ENCODE measurements at places on chromosomes 6 and 20.

DNA sequence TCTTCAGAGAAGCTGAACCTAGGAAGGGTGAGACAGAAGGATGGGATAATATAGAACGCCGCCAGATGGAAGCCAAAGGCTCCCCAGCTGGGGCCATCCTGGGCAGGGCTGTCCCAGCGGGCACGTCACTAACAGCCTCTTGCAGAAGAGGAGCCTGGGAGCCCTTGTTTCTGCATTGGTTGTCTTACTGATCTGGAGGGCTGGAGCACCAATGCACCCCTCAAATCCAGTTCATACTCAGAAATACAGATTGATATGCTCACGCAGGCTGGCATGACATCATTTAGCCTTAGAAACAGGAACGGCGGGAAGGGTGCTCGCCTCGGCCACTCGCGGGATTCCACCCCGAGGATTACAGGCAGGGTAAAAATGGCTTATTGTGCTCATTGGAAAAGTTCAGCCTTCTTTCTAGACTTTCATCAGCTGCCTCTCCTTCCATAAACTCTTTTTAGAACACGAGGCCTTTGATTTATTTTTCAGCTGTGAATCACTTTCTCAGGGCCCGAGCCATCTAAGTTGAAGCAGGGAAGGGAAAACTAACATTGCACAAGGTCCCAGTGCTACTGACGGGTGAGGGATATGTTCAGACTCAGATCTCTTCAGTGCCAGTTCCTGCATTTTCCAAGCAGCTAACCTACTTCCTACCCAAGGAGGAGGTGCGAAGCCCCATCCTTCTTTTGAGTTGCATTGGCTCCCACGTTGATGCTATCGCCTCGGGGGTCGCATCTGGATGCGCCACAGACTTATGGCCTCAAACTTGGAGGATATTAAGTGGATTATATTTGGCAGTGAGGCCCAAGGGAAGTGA is 82.3 kb downstream of the GMPR start:
- peak; percentile 88 for DNase-seq

DNA sequence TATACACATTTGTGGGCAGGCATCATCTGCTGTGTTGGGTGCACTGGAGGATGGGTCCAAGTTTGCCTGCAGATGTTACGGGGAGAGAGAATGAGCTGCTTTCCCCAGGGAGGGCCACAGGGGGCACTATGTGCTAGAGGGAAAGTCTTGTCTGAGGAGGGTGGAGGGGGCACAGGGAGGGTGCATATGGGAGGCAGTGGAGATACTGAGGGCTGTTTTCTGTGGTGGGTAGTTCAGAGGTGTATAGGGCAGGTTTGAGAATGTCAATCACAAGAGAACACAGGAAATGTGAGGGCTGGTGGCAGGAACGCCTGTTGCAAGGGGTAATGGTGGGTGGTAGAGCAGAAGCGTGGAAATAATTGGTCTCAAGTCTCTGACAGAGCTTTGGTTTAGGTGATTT is 7.7 kb upstream of the PTPRA start:
- no peak for DNase-seq

DNA sequence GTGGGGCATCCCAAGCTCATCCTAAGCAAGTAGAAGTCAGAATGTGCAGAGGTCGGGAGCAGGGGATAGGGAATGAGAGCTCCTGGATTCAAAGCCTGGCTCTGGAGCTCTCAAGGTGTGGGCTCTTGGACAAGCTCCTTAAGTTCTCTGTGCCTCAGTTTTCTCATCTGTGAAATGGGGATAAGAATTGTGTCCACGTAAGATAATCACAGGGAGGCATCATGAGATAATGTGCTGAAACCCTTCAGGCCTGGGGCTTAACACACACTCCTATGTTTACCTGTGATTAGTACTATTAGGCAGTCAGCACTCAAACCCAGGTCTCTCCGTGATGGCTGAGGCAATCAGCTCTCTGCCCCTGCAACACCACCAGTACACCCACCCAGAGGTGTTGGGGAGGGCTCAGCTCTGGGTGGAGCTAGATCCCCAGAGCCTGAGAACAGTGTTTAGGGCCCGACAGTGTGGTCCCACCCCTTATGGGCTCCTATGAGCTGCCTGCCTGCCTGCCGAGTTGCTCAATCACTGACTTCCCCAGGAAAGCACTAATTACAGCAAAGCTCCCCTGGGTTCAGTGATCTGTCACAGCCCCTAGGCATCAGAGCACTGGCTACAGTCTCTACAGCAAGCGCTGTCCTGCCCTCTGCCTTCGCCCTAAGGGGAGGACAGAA is 6.3 kb upstream of the SIRPA start:
- no peak for DNase-seq

DNA sequence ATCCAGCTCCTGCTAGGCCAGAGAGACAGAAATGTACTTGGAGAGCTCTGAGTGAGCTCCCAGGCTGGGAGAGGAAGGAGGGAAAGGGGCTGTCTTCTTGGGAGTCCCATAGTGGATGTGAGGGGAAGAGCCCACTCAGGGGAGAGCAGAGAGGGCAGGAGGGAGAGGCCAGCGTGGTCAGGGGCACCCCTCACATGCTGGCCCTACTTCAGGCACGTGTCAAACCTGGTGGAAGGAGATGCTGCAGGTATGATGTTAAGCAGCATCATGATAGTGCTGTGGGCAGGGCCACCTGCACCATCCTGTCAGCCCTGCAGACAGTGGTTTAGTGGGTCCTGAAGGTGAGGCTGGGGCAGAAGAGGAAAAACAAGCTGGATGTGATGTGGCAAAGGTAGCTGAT is 265.4 kb upstream of the RNF24 start:
- no peak for DNase-seq

GRCh38 chr6:118122801-118123200 is 215.7 kb downstream of the SLC35F1 start:
- no peak for DNase-seq

DNA sequence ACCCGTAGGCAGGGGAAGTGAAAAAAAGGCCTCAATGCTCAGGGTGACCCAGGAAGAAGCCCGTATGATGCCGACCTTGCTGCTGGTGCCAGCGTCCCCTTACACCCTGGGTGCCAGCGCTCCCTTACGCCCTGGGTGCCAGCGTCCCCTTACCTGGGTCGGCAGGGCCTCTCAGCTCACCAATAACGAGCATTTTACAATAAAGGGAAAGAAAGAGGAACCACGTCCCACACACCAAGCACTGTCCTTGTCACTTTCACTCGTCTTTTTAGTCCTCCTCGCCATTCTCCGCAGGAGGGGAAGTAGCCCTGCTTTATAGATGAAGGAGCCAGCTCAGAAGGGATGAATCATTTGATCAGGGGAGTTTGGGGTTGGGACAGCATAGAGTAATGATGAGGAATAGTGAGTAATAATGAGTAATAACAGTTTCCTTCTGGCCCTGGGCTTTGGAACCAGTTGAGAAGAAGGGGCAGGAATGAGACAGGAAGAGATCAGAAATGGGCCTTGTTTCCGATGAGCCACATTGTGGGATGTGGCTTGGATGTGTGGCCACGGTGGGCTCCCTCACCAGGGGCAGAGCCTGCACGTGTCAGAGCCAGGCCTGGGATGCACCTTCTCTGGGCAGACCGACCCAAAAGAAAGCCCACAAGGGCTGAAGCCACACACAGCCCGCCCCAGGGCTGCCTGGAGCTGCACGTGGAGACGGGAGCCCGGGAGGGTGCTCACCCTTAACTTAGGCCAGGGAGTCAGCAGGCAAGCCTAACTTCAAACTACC is 75.7 kb downstream of the SYNJ2 start:
- no peak for DNase-seq

- DNase-seq: no peak
Measured at GRCh38 chr6:108637963-108638362, 77.2 kb downstream of the FOXO3 start.

DNA sequence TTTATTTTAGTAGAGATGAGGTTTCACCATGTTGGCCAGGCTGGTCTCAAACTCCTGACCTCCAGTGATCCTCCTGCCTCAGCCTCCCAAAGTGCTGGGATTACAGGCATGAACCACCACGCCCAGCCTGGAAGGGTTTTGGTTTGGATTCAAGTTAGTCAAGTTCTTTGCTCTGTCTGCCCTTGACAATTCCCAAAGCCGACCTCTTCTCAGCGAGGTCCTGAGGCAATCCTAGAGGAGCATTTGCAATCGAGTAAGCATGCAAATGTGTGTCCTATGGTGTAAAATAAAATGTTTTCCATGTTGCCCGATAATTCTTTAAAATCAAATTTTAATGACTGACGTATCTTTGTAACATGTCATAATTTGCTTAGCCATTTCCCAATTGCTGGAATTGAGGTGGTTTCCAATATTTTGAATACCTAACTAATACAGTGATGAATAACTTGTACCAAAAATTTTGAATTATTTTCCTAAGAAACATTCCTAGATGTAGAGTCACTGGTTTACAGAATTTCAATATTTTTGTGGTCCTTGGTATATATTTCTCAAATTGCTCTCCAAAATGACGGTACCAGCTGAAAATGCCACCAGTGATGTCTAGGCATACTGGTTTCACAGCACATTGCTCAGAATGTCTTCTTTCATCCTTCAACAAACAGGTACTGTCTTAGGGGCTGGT is 38.7 kb downstream of the GTF2H5 start:
- no peak for DNase-seq
